CD4-positive, alpha-beta T cell treated with Interleukin-12 subunit alpha and Interleukin-12 subunit beta, for 1 hour (primary cell): ENCODE measurements at places on chromosomes 7 and 10.

GRCh38 chr7:128703609-128704241 lies 31.6 kb downstream of the GARIN1A start:
- no peak for DNase-seq

DNA sequence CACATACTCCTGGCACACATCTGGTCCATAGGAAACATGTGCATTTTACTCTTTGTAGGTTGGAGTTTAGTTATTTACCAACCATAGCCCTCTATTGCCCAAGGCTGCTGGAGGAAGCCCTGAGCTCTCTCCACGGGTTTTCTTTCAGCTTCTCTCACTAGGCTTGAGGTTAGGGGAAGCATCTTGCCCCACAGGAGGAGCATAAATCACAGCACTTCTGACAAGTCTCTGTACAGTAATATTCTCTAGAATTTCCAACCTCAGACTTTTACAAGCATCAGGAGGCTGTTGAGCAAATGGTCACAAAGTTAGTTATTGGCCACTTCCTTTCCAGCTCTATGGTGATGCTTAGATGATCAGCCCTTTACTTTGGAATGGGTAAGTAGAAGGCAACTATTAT lies 122.9 kb upstream of the GLI3 start:
- no peak for DNase-seq

DNA sequence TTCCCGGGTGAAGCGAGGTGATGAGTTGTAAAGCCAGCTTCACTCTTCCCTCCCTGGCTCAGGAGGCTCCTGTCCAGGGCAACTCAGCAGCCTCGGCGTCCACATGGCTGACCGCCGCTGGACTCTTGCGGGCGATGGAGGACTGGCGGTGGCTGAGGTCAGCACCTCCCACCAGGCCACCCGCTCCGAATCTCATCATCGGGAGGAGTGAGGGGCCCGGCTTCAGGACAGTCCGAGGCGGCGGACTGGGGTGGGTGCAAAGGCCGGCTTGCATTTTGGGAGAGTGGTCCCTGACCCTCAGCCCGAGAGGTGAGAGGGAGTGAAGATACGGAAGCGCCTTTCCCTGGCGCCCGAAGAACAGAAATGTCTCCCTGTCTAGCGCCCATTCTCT lies 759 bp downstream of the DNAJB12 start:
- no peak for DNase-seq

GRCh38 chr7:16347066-16347826 lies 74.1 kb downstream of the CRPPA start:
- no peak for DNase-seq

GRCh38 chr7:135801045-135801693 lies 52.6 kb upstream of the FAM180A start:
- DNase-seq = peak; percentile 74

DNA sequence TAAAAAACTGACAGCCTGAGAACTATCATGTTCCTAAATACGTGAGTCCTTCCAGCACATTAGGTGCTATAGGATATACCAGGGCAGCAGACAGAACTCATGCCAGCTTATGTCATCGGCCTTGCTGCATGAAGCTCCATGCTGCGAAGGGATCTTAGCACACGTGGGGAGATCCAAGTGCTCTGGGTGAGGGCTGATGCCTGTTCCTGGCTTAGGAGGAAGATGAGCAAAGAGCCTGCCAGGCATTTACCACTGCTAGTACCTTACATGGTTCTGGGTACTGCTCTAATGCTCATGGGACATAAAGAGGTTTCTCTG lies 43.2 kb downstream of the SVIL start:
- no peak for DNase-seq

GRCh38 chr10:92937876-92938275 lies 89.6 kb downstream of the EXOC6 start:
- no peak for DNase-seq

DNA sequence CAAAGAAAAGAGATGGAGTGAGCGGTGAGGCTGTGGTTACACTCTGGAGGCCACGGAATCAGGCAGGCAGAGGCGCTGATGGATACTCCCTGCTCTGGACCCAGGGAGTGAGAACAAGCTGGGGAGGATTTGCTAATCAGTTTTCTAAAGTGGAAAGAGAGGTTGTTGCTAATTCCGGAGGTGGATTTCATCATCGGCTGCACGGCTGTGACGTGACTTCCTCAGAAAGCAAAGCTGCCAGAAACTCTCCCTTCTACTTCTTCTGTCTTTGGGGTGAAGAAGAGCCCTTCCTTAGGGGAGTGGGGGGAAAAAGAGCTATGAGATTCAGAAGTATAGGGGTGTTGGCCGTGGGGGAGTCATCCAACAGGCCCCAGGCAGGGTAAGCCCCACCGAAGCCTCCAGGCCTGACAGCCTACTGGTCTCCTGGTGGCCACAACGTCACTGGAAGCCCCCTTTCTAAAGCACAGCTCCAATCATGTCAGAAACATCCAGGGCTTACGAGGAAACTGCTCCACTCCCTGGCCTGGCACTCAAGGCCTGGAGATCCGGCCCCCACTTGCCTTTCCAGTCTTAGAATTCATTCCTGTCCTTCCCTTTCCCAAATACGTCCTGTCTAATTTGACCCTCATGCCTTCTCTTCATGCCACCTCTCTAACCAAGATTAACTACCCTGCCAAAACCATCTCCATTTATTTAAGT lies 114.5 kb downstream of the HIP1 start:
- peak; percentile 23 for DNase-seq

DNA sequence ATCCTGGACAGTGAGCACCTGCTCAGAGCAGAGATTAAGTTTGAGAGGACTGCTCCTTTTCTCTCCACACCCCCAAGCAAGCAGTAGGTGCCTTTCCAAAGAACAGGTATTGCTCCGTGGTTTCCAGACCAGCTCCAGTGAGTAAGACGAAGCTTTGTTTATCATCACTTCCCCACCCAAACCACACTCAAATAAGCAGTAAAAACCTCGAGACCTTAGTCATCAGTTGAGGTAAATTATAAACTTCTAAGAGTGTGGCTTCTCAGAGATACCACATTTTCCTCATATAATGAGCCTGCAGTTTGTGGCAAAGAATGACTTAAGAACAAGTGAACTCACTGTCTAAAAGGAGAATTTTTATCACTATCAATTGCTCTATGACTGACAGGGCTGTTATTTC lies 50.0 kb upstream of the GRB10 start:
- DNase-seq = no peak

DNA sequence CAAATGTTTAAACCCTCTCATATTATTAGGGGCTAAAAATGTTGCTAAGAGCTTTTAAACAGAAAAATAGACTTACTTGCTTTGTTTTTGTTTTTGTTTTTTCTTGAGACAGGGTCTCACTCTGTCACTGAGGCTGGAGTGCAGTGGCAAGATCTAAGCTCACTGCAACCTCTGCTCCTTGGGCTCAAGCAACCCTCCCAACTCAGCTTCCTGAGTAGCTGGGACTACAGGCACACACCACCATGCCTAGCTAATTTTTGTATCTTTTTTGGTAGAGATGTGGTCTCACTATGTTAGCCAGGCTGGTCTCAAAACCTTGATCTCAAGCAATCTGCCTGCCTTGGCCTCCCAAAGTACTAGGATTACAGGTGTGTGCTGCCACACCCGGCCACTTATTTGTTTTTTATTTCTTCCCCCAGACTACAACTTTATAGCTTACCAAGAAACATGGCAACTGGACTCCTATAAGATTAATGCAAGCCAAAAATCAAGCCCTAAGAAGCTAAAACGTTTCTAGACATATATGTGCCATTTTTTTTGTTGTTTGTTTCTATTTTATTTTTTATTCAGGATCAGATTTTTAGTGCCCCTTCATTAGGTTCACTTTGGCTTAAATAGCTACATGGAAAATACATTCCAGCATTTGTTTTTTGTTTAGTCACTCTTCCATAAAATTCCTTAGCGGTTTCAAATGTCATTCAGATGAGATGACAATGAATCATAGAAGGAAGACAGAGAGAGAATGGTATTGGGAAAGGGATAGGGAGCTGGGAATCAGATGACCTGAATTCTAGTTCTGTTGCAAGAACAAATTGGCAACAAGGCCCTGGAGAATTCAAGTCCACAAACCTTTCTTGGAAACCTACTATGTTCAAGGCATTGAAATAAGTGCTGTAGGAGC lies 163.4 kb upstream of the MKLN1 start:
- no peak for DNase-seq

GRCh38 chr7:142508251-142508650 lies 241.0 kb upstream of the PRSS1 start:
- peak; percentile 29 for DNase-seq

DNA sequence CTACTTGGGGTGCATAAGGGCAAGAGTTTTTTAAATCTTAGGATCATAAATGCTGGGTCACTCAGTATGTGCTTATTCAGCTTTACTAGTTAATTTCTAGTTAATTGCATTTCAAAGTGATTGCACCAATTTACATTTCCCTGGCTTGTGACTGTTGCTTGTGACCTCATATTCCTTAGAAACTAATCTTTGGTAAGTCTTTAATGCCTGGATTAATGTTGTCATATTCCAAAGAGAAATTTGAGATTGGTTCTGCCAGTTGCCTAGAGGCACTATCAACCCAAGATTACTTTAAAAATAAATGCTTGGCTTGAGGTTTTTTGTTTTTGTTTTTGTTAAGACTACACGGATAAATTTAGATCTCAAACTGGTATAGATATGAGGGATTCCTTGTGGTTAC lies 103.1 kb downstream of the ANK3 start:
- no peak for DNase-seq

- DNase-seq = no peak
These were observed 17.4 kb upstream of the PRKAG2 start for GRCh38 chr7:151894111-151895007.

- no peak for DNase-seq
These were observed 176.7 kb upstream of the LRRN3 start for GRCh38 chr7:110914263-110914662.

DNA sequence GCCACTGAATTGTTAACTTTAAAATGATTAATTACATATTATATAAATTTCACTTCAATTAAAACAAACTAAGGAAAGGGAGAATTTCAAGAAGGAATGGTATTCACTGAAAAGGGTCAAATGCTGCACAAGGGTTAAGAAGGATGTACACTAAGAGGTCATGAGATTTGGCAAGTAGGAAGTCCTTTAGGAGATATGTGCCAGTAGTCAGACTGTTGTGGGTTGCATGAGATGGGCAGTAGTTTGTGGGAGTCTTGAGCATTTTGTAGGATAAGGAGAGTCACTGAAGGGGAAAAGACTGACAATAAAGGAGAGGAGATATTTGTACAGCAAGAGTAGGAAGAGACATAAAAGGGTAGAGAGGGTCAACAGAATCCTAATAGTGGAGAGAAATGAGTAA lies 12.4 kb upstream of the PTPN12 start:
- no peak for DNase-seq

DNA sequence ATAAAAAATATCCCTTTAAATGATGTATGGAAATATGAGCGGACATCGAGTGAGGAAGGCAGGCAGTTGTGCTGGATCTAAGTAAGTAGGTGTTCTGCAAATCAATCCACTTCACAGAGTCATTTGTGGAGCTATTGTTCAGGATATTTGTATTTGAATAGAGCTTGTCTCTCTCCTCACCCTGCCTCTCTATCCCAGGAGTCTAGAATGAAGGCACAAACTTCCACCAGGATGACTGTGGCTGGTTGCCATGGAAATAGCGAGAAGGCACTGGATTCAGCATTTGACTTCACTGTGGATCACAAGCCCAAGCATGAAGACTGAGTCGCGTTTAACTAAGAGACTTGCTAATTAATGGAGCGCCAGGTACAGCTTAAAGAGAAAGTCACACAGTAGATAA lies 53.2 kb downstream of the NPY start:
- DNase-seq = no peak

DNA sequence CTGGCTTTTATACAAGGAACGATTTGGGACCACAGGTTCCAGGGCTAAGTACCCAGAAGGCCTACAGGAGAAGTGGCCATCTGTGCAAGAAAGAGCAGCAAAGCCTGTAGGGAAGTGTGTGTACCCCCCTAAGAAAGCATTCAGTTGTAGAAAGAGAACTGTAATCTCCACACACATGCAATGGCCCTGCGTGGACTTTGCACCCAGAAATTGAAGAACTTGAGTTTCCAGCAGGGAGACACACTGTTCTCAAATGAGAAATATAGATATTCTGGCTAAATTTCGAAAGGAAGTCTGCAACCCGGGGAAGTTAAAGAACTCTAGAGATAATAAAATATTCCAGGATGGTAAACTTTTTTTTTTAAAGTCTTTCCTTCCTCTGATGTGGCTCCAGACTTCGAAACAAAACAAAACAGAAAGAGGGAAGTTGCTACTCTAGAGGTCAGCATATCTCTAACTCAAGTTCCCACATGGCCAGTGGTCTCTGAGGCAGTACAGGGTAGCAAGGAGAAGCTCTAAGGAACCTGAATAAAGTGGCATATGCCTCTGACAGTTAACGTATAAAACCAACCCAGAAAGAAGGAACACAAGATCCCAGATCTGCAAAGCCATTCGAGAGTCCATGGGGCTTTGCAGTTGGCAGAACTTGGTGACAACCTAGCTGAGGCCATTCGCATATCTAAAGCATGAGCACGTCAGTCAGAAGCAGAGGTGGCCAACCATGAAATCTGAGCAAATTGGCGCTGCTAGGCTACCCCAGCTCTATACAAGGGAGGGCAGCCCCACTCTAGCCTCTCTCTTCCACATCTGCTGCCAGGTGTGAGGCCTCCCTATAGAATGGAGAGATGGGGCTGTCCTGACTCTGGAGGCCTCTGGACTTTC lies 56.6 kb downstream of the ELMO1 start:
- DNase-seq = no peak

DNA sequence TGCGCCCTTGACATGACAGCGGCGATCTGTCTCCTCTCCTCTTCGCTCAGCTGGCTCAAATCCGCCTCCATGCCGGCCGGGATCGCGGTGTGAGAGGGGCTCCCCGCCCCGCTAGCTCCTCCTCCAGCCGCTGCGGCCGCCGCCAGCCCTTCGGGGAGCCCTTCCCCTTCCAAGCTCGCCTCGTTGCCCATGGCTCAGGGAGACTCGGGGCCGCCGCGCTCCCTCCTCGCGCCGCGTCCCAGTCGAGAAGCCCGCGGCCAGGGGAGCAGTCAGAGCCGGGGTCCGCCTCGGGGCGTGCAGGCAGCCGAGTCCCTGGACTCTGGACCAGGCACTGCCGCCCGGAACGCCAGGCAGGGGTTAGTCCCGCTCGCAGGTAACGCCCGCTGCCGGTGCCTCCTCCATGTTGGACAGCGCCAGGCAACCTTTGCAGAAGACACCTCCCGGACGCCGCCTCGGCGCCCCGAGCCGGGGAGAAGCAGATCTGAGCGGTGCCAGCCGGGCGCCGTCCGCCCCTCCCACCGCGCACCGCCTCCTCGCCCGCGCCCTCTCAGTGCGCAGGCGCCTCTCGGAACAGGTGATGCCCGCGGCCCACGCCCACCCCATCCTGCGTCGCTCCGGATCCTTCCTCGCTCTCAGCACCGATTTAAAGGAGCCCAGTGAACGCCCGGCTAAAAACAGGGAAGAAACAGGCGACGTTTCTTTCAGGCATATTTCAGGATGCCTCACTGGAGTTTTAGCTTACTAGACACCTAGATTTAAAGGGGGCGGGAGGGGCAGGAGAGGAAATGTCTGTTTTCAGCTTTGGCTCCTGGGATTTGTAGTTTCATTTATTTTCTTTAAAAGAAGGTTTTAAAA lies at the start of gene PCLO:
TSS of gene PCLO (minus strand) at position 483 of the 855 bp plus-strand sequence. CDS start at position 191, 292 bp downstream.
- DNase-seq = peak; percentile 23
